Right ventricle myocardium inferior (tissue), 1 donor: ENCODE measurements at places on chromosomes 5 and 9.

DNA sequence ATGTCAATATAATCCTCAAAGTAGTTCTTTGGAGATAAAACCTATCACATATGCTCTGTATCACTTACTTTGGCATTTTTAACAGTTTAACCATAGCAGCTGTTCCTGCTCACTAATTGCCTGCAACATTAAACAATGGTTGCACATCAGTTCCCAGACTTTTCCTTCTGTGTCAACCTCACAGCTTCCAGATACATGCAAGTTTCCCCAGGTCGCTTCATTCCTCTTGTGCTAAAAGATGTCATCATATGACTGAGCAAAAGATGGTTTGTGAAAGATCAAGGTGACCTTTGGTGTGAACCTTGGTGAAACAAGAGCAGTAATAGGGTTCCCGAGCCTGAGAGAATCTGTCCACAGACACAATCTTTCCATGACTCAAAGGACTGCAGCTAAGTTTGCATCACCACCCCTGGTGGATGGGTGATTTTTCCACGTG, 500.4 kb upstream of the PAPPA start:
- DNase-seq = no peak

GRCh38 chr5:72126796-72127195, 19.5 kb downstream of the MAP1B start:
- DNase-seq = no peak

DNA sequence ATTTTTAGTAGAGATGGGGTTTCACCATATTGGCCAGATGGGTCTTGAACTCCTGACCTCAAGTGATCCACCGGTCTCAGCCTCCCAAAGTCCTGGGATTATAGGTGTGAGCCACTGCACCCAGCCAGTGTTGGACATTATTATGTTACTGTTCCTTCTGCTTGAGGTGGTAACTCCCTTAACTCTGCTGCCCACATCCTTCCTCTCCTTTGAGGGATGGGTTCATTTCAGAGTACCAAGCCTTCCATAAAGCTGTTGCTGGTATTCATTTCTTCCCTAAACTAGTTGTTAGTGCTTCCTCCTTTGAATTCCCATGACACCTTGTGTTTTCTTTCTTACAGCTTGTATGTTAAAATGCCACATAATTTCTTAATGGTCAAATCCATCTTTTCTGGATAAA, 54.0 kb downstream of the CTNNA1 start:
- no peak for DNase-seq

DNA sequence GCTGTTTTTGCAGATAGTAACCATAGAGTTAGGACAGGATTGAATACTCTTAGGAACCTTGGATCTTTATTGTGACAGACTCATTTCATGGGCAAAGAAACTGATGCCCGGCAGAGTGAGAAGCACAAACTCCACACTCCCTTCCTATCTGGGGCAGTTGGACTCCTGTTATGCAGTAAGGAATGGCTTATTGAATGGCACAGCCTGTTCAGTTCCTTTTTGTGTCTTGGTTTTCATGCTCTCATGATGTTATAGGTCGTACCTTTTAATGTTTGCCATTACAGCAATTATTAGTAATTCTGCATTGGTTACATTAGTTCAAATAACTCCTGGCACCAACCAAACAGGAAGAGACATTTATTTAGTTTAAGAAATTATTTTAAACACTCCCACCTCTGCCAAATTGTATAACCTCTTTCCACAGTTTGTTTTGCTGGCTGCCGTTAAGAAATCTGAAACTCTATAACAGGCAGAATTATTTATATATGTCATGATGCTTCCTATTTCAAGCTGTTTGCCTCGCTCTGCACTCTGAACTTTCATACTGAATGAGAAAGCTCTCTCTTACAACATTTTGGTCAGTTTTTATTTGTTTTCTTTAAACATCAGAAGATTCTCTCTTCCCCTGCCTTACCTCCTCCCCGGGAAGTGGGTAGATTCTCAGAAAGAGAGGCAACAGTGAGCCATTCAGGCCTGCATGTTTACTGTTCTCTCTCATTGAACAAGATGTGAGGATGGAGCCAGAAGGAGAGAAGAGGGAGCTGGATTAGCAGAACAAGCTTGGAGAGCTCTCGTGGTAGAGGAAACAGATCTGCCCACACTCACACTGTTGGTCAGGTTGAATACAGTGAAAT, 144.4 kb downstream of the ARHGEF28 start:
- no peak for DNase-seq

GRCh38 chr5:119515192-119515591, 62.9 kb downstream of the HSD17B4 start:
- no peak for DNase-seq

GRCh38 chr9:108445431-108446071, 410.2 kb downstream of the ACTL7B start:
- no peak for DNase-seq

GRCh38 chr9:36991516-36992134, 42.4 kb downstream of the PAX5 start:
- DNase-seq = no peak

DNA sequence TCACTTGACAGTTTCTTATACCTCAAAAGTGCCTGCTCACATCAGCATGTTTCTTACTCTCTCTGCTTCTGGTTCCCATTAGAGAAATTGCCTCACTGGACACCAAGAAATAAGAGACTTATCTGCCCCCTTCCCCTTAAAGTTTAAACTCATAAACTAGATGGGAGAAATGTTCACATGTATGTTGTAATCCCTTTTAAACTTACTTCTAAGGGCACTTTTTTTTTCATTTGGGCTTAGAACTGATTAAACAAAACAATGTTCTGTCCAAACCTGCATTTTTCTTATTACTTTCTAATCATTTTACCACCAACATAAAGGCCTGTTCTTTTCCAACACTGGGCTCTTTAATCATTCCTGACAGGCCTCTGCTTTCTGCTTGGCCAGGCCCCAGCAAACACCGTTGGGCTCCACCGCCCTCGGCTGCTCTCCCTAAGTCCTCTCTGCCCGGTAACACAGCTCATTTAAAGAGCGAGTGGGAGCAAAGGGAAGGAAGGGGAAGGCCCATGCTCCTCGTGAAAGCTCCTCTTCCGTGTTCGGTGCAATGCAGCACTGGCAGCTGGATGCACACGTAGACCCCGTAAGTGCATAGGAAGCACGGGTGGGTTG, 53.4 kb downstream of the ROR2 start:
- DNase-seq = no peak

GRCh38 chr5:115124741-115125140, 45.0 kb downstream of the TRIM36 start:
- no peak for DNase-seq

- DNase-seq = no peak
Observed at GRCh38 chr5:181120761-181121160, 10.2 kb downstream of the OR2V1 start.

DNA sequence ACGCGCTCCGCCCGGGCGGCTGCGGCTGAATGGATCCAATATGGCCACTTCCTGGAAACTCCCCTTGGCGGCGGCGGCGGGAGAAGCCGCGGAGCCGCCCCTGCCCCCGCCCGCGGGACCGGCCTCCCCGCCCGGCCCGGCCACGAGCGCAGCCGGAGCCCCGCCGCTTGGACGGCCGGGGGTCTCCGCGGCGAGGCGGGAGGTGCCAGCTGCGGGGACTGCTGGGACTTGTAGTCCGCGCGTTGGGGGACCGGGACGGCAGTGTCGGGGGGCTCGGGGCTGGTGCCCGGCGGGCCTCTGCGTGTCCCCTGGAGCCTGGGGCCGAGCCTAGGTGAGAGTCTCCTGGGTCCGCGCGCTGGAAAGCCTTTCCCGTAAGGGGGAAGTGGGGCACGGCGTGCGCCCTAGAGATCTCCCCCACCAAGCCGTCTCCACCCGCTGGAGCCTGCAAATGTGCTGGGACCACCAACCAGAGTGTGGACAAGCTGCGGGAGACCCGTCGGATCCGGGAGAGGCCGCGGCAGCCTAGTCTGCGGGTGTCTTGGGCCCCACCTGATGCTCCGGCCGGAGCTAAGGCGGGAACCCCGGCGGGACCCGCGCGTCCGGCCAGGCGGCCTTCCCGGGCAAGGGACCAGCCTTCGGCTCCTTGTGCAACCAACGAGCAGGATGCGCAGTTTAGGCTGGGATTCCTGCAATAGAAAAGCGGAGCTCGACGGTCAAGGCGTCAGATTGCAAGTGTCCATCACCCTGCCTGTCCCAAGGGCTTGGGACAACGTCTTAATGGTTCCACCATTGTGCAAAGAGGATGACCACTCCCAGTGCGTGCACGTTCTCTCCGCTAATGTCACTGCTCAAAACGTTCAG, at the start of gene SEPTIN8:
Gene SEPTIN8 (minus strand): TSS at position 31 of the 861 bp plus-strand sequence. CDS start 102 bp downstream, outside the sequence.
- DNase-seq = peak; percentile 76

- DNase-seq = no peak
Observed at GRCh38 chr5:132258102-132259068, 889 bp downstream of the PDLIM4 start.

GRCh38 chr9:83342006-83342405, 196.2 kb downstream of the FRMD3 start:
- no peak for DNase-seq

DNA sequence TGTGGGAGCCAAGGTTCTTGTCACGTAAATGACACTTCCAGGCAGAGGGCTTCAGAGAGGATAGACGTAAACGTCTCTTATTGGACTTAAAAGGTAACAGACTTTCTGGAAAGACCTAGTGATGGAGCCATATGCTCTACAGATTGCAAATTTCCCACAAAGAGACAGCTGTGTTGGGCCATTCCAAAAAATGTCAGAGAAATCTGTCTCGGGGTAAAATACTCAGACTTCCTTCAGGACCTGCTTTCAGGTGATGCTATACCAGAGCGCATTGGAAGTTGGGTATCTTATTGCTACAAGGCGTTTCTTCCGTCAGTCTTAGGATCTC, 29.2 kb downstream of the PROP1 start:
- DNase-seq = no peak

DNA sequence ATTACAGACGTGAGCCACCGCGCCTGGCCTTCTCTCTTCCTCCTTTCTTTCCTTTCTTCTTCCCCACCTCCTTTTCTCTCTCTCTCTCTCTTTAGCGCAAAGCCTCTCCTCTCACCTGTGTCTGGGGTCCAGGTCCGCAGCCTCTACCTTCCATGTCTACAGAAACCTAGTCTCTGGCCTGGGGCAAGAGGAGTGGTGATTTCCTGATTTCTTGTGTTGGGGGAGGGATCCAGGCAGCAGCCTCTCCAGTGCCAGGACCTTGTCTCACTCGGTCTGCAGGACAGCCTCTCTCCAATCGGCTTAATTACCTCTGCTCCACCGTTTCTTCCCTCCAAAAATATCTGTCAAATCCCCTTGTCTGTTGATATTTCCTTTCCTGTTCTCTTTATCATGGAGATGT, 16.1 kb upstream of the FAM120A start:
- DNase-seq = no peak

DNA sequence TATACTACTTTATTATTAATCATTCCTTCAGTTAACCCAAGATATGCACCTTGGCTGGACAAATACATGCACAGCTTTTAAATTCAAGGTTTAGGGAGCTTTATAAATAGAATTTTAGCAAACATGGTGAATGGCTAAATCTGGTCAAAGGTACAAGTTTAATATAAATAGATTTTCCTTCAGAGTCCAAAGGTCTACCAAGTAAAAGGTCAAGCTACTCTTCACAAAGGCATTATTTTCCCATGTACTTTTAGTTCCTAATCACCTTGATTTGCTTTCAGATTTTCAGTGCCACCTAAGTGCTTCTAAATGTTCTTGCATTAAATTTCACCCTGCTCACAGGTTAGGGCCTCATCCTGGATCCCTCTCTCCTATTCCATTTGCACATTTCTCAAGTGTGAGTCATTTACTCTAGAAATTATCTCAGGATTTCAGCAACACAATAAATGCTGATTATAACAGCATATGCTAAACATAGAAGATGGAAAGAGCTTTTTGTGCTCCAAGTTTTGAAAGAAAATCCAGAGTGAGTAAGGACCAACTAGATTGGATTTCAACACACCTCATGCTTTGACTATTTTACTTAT, 459.4 kb upstream of the ITGA1 start:
- no peak for DNase-seq

GRCh38 chr5:35869685-35870277, 13.1 kb downstream of the IL7R start:
- DNase-seq = no peak

- no peak for DNase-seq
Observed at GRCh38 chr5:127389601-127390000, 99.0 kb downstream of the MEGF10 start.

DNA sequence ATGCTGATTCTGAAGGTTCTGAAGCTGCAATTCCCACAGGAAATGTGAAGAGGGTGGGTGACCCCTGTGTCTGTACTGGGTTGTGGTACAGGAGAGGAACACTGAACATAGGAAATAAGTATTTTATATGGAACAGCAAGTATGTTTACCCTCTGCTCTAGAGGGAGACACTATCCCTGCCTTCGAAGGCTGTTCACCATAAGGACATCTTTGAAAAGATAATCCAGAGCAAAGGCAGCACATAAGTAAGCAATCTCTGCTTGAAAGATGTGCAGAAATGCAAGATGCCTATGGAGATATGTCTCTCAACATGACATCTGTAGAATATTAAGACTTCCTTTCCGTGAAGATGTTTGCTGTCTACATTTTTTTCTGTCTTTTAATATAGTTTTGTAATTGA, 184.4 kb upstream of the EFNA5 start:
- no peak for DNase-seq

DNA sequence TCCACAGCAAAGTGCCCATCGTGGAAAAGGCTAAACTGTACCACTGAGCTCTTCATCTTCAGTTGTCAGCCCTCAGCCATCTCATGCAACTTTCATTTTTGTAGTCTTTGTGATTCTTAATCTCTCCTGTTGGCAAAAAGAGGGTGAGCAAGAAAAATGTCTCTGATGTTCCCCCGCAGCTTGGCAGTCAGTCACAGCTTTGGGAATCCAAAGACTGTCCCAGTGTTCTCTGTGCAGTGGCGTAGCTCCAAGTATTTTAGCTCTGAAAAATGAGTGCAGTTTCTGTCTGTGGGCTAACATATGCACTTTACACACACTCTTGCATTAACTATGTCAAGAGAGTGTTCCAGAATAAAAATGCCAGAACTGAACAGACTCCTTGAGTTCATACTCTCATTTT, 372.2 kb downstream of the TMEM232 start:
- DNase-seq = no peak

DNA sequence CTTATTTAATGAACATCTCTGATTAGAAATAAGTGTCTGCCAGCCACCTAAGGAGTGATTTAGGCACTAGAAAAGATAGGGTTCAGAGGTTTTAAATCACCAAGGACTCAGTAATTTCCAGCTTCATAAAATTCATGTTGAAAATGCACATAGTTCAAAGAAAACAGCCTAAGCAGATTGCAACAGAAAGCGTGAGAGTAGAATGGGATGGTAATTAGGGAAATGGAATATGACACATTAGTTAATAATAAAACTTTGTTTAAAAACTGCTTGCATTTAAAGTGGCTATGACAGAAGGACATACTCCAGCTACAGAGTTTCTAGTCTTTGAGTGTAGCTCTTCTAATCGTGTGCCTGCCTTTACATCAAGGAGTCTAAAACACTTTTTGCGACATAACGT, 490.8 kb downstream of the TLE4 start:
- no peak for DNase-seq

DNA sequence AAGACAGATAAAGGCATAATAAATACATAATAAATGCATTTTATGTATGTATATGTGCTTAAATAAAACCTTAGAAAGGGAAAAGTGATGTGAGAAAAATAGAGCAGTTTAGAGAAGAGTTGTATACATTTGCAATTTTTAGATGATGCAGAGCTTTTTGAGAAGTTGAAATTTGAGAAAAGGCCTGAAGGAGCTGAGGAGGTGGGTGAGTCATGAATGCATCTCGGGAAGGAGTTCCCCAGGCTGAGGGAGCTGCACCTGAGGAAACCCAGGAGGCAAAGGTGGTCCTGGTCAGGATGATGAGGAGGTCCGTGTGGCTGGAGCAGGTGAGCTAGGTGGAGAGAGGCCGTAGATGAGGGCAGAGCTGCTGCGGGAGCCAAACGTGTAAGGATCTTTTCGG, 17.4 kb upstream of the CD180 start:
- no peak for DNase-seq
